Hepatocyte (in vitro differentiated cells): ENCODE measurements at places on chromosomes 13 and 19. TPM values are rescaled to one million over a fixed set of nuclear protein-coding genes. Genes with fewer than 3 reads are reported as not detected.

Gene RNF17
- polyA plus RNA-seq: not detected in 2 replicates

Gene SLC10A2
- 0.63 and 0.74 TPM in 2 replicates for polyA plus RNA-seq

Gene PLPPR3
- 11.4 and 11.7 TPM in 2 replicates for polyA plus RNA-seq

Gene CGB1
- 0.52 TPM in 1 of 2 replicates, not detected in the other for polyA plus RNA-seq

Gene IGFL2
- polyA plus RNA-seq: 17.2 and 22.9 TPM in 2 replicates

Gene MCOLN1
- 55.5 and 60.5 TPM in 2 replicates for polyA plus RNA-seq

GRCh38 chr13:30464496-30465342 lies 1.0 kb downstream of the HMGB1 start:
- DNase-seq: peak; percentile 90

GRCh38 chr13:73938372-73939070 lies 195.7 kb downstream of the KLF12 start:
- peak; percentile 20 for DNase-seq

Gene CEACAM20
- polyA plus RNA-seq: 0.24 and 0.39 TPM in 2 replicates
